A673 (cell line): ENCODE measurements at places on chromosomes 7 and 10.

- peak; percentile 58 for DNase-seq
Observed at GRCh38 chr10:27911539-27911938, 87.3 kb downstream of the ODAD2 start.

GRCh38 chr7:111528331-111528730, 34.0 kb downstream of the IMMP2L start:
- no peak for DNase-seq

DNA sequence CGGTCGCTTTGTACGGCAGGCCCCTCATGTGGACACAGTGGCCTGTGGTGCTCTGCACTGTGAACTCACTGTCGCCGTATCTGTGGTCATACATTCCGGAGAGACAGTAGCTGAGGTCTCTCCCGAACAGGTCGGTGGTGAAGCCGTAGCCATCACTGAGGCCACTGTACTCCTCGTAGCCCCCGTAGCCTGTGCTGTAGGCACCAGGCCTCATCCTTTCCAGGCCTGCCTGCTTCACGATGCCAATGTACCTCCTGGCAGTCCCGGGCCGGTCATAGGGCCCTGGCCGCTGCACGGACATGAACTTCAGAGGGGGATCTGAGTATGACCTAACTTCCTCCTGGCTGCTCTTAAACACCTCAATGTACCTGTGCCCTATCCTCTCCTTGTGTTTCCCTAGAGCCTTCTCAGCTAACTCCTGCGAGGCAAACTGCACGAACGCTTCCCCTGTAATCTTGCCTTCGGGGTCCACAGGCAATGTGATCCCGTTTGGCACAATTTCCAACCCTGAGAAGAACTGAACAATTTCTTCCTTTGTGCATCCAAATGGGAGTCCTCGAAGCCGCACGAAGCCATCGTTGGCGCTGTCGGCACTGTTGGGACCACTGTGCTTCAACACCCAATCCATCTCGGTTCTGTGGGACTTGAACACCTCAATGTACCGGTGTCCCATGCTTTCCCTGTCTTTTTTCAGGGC, 15.7 kb downstream of the FXYD4 start:
- no peak for DNase-seq

- DNase-seq, result no peak
Observed at GRCh38 chr7:508461-509170, 11.0 kb downstream of the PDGFA start.

DNA sequence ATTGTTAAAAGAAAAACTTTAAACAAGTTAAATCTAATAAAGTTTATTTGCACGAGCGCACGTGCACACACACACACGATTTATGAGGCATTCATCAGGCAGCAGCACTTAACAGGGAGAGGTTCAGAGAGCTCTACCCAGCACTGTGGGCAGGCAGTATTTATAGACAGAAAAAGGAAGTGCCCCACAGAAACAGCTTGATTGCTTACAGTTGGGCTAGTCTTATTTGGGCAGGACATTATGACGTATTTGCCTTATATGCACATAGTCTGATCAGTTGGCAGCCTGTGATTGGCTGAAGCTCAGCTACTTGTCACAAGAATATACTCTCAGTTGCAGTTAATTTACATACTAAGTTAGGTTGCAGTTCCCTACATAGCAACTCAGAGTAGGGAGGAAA, 1.2 kb upstream of the SDHAF3 start:
- peak; percentile 21 for DNase-seq

DNA sequence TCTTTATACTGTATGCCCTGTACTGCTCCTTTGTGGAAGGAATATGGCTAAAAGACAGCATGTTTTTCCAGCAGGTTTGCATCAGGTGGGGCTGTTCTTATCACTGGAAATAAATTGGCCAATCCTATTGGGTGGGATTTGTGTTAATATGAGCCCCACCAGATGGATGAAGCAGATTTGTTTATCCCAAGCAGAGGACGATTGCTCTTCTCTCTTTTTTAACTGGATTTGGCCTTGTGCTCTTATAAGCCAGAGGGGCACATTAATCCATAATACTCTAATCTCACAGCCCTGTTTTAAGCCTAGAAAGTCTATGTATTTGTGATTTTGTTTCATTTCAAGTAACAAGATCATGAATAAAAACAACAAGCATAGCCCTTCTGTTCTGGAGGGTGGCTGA, 240.1 kb upstream of the ADARB2 start:
- DNase-seq, result no peak

- DNase-seq, result peak; percentile 76
Observed at GRCh38 chr7:100894860-100895700, 608 bp downstream of the ACHE start.

GRCh38 chr7:27096768-27097514, 1.1 kb upstream of the HOXA1 start:
- DNase-seq, result no peak

DNA sequence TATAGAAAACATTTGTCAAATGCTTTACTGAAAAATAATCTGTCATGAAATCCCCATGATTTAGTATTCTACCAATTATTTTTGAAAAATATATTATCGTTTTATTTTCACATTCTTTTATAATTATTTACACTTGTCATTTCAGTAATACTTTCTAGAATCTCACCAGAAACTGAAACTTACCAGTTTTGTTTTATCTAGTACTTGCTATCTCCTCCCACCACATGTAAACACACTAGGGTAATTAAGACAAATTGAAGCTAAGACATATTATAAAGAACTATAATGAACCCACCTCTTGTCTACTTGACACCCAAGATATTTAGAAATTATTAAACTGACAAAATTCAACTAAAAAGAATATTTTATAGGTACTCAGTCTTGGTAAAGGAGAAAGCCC, 51.5 kb upstream of the GRM3 start:
- no peak for DNase-seq

DNA sequence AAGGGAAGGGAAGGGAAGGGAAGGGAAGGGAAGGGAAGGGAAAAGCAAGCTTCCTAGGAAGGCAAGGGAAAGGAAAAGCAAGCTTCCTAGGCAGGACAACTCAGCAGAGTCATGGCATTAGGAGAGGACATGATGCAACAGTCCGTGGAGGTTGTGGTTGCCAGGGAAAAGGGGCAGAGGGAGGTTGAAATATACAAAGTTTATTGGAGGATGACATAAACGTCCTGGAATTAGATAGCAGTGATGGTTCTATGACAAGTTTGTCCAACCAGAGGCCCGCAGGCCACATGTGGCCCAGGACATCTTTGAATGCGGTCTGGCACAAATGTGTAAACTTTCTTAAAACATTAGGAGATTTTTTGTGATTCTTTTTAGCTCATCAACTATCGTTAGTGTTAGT, 59.8 kb upstream of the OPN4 start:
- no peak for DNase-seq

GRCh38 chr10:105981679-105982078, 1182.8 kb downstream of the SORCS1 start:
- DNase-seq, result no peak

DNA sequence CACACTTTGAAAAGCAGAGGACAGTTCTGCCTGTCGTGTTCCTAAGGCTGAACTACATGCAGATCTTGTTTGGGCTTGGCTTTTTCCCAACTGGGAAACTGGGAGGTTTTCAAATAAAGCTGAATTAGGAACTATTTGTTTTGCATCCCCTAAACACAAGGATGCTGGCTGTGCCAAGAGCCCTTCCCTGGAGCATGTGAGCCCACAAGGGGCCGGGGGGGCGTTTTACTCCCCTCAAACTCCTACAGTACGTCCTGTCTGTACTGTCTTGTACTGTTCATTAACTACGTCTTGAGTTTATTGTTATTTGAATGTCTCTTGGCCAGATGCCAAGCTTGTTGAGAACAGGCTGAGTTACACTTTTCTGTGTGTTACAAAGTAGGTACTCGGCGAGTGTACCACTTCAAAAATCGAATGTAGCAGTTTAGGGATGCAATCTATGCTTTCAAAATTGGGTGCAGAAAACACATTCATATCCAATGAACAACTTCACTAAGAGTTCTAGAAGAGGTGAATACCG, 94.9 kb downstream of the GFRA1 start:
- DNase-seq, result no peak
